ENCODE measurements at places on chromosomes 1 and 21.

DNA sequence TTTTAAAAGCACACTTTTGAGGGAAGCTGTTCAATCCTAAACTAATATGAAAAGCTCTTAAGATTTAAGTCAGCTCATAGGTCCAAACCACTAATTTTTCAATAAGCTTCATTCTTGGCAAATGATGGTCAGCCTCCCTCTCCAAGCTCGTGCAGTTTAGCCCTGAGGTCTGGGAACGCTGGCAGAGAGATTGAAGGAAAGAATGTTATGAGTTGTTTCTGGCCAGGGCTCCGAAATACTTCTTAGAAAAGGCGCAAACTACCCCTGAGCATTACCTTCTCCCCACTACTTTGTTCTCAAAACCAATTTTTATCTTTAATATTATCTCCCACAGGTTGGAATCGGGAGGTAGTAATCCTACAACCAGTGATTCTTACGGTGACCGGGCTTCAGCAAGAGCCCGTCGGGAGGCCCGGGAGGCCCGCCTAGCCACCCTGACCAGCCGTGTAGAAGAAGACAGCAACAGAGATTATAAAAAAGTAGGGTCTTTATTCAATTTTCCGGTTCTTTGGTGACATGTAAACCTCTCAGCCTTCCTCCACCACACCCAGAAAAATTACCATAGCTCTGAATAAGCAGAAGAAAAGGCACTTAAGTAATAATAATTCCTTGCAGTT is 147.7 kb downstream of the SYT2 start:
- DNase-seq: no peak

GRCh38 chr1:215076322-215076721 is 6.2 kb upstream of the KCNK2 start:
- DNase-seq: peak; percentile 70

- DNase-seq: no peak
Observed at GRCh38 chr21:28674763-28675162, 317.9 kb downstream of the LTN1 start.

GRCh38 chr1:7658099-7658498 is 113.0 kb upstream of the VAMP3 start:
- no peak for DNase-seq

- DNase-seq: no peak
Observed at GRCh38 chr1:108881369-108881768, 4.6 kb downstream of the GPSM2 start.

DNA sequence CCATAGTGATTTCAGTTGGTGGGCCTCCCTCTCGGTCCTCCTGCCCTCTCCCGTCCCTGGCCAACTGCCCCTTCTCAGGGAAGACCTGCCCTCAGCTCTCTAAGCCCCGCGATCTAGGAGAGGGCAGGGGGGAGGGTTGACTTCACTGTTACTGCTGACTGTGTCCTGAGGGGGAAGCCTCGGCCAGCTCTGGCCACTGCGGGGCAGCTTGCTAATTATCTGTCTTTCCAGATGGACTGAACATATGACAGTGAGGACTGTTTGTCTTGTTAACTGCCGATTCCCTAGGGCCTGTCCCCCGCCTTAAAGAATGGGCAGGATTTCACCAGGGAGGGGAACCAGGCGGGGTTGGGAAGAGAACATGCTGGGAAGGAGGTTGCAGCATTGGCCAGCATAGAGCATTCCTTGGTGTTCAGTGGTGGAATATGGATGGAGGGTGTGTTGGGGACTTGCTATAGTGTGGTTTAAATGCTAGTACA is 22.9 kb downstream of the NIPAL3 start:
- no peak for DNase-seq

DNA sequence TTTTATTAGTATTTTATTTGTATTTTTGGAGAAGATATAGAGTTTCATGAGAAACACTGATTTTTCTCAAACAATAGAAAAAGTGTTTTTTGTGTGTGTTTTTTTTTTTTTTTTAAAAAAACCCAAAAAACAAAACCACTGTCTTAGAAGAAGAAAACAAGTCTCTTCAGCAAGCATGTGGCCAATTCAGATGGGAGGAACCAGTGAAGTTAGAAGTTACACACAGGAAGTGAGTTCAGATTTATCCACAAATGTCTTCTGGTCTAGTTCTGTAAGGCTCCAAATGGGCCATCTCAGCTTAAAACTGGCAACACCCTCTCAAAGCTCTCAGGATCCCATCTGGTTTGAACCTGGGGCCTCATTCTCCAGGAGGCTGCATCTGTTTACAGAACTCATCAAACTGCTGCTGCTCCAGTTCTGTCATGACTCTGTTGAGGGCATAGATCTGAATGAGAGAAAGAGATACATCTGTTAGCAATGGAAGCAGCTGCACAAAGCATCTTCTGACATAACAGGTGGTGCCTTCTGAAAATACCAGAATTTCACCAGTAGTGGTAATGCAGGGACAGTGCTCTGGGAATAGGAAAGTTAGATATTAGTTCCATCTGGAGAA is 9.8 kb upstream of the ERMAP start:
- DNase-seq: no peak

DNA sequence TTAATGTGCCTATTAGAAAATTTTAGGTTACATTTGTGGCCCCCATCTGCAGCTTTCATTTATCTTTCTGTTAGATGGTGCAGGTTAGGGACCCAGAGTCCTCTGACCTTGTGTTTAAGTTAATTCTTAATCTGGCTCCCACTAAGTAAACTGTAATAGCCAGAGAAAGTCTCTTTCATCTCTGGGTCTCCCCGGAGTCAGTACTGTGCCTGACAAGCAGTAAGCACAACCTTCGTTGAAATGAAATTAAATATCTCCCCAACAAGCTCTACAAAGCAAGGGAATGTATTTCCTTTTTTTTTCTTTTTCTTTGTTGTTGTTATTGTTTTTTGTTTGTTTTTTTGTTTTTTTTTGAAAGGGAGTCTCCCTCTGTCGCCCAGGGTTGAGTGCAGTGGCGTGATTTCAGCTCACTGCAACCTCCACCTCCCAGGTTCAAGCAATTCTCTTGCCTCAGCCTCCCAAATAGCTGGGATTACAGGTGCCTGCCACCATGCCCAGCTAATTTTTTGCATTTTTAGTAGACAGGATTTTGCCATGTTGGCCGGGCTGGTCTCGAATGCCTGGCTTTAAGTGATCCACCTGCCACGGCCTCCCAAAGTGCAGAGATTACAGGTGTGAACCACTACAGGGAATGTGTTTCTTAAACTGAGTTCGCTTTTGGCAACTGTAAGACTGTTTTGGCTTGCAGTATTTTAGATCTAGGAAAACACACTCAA is 81.6 kb downstream of the HHIPL2 start:
- DNase-seq: no peak

GRCh38 chr1:115088871-115089419 is 358 bp downstream of the TSPAN2 start:
- no peak for DNase-seq

DNA sequence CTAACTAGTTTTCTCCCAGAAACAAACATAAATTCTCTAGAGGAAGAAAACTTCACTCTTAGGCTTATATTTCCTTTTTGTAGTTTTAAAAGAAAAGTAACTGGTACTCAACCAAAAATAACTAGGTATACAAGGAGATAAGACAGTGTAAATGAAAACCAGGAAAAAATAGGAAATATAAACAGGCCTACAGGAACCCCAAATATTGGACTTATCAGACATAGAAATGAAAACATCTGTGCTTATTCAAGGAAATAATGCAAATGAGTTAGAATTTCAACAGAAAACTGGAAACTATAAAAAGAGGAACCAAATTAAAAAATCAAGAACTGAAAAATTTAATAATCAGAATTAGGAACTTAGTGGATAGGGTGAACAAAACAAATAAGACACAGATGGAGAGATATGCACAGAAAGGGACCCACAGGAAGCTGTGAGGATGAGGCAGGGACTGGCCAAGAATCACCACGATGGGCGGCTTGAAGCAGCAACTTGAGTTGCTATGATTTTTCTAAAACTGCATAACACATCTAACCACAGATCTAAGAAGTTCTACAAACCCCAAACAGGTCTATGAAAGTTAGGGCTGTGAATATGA is 67.5 kb upstream of the ACTRT2 start:
- no peak for DNase-seq

- DNase-seq: peak; percentile 77
Observed at GRCh38 chr1:202315576-202316168, 26.1 kb downstream of the UBE2T start.

GRCh38 chr1:3410142-3410925 is 44.1 kb upstream of the ARHGEF16 start:
- no peak for DNase-seq

DNA sequence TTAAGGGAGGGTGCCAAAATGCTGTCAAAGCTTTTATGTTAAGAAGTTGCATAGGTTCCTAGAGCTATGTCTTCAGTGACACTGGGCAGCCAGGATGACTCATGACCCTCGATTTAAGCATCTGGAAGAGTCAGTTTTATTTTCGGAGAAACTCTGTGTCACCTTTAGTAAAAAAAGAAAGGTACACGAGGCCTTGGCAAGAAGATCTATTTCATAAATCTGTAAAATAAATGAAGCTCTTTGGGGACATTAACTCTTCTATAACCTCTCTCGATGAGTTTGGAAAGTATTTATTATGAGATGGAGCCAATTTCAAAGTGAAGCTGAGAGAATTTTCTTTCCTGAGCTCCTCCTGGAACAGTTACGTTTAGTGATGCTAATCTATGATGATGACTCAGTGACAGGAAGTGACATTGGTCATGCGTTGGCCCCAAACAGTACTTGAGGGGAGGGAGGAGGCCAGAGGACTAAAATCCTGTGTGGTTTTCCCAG is 156.5 kb downstream of the HLX start:
- DNase-seq: no peak

DNA sequence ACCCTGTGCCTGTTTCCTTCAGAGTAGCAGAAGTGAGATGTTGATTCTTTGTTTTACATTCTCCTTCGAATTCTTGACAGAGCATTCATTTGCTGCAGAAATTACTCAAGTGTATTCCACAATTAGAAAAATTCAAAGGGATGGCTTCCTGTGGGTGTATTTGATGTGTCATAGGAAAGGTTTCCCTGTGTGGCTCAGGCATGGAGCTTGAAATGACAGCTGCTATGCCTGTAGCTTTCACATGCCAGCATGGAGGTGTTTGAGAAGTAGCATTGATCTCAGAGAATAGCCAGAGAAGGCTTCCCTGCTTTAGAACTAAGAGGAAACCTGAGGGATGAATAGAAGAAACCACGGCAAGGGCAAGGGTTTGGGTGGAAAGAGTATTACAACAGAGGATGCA is 317.2 kb upstream of the DEPDC1 start:
- no peak for DNase-seq

- no peak for DNase-seq
Observed at GRCh38 chr1:162889989-162890388, 29.0 kb upstream of the CCDC190 start.

DNA sequence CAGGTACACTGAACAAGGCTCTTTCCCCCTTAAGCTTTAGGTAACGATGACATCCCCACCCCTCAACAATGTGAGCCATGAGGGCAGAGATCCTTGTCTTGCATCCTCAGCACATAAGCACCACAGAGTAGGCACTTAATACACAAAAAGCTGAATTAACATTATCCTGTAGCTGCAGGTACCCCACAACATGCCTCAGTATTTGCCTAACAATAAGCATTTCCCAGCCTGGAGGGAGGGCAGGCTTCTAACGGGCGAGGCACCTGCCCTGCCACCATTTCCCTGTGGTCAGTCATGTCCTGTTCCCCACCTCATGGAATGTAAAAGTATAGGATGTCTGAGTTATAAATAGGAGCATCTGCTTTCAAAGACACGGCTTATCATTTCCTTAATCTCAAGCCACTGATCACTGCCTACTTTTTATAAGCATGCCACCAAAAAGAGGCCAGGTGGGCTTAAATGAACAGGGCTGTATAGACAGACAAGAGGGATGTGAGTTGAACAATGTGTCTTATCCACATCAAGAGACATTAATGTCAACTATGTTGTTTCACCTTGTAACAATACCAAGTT is 3.4 kb downstream of the CAPZB start:
- no peak for DNase-seq

DNA sequence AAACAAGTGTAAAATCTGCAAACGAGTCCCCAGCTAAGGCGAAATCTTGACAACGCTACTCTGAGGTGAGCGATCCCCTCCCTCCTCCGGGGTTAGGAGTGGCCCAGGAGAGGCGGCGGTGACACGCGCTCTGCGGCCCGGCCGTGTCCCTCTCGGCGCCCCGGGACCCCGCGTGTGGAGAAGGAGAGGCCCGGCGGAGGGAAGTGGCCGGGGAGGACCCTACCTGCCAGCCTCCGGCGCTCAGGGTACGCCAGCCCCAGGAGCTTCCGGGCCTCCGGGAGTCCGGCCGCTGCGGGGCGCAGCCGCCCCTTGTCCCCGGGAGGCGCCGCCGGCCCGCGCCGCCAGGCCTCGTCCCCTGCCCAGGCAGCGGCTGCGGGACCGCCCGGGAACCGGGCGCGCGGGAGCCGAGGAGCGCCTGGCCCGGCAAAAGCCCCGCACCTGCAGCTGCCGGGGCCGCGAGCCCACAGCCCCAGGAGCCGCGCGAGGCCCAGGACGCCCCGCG is 543 bp downstream of the ABCB10 start:
- peak; percentile 62 for DNase-seq

DNA sequence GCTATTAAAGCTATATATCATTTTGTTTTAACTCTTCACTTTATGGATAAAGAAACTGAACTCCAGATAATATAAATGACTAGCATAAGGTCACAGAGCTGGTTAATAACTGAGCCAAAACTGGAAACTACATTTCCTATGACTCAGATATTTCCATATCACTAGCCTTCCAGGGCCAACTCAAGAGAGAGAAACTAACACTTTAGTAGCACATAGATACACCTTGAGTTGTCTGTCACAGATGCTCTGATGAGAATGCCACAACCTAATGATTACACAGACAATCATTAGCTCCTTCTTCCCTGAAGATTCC is 40.7 kb downstream of the NME7 start:
- peak; percentile 36 for DNase-seq

GRCh38 chr1:235913311-235913710 is 46.6 kb upstream of the LYST start:
- DNase-seq: no peak

GRCh38 chr1:223033658-223034057 is 109.4 kb downstream of the TLR5 start:
- no peak for DNase-seq

All from GM12865 (cell line).